ENCODE measurements at places on chromosomes 1 and 21. TPM values are rescaled to one million over a fixed set of nuclear protein-coding genes. Genes with fewer than 3 reads are reported as not detected.

Gene NBPF4
- total RNA-seq = 0.70 TPM

Gene RRP1
- total RNA-seq = 28.0 TPM

Gene APOBEC4
- total RNA-seq = not detected

Gene FAM163A
- total RNA-seq = not detected

Gene IQGAP3
- 63.4 TPM for total RNA-seq

Gene MAP10
- total RNA-seq = not detected

Gene KIF26B
- total RNA-seq = 0.11 TPM

Gene PTPRF
- 439 TPM for total RNA-seq

Gene NT5C1A
- not detected for total RNA-seq

Gene RHBDL2
- total RNA-seq = 31.6 TPM

DNA sequence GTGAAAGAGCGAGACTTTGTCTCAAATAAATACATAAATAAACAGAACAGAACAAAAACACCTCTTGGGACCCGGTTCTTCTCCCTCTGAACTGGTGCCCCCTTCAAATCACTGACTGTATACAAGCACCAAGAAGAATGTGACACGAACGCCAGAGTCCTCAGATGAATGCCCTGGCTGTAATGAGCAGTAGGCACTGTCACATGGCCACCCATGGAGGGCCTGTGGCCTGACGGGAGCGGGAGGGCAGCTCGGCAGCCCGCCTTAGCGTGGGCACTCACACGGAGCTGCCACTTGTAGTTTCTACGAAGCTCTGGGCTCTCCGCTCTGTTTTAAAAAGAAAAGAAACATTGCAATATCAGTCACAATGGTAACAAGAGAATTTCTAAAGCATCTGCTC lies 146.0 kb downstream of the PEX14 start:
- no peak for DNase-seq

DNA sequence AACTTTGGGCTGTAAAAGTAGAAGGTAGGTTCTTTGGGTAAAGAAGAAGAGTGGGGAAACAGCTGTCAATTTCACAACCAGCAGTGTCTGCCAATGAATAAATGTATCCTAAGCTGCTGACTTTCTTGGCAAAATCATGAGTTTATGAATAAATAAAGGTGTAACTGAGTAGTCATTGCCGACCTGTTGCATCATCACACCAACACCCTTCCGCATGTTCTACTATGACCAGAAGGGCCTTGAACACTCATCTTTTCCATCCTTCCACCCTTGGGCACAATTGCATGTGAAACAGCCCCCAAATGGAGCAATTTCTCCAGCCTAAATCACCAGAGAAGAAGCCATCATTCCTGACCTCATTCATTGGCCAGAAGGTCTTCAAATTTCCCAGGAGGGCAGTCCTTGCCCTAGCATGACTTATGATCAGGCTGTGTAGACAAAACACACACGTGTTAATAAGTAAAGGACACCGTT lies 31.2 kb upstream of the QSOX1 start:
- no peak for DNase-seq

DNA sequence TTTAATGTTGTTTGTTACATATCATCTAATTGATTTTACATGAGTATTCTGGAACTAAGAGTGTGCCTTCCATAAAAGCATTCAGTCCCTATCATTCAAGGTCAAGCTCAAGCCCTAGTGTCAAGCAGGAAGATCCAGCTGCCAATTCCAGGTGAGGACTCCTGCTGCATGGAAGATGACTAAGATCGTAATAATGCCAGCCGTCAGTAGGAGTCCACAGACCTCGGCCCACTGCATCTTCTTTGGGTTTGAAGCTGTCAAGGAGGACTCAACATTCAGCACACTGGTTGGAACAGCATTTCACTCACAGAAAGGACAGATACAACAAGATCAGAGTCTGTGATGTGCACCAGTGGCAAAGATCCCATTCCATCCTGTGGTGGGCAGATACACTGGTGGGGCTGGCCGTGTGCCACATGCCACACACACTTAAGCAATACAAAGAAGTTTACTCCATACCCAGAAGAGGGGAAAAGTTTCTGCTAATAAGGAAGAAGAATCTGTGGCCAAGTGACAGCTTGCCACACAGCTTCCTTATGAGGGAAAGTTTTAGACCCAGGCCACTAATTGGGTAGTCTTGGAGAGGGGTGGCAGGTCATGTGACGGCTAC lies 160.4 kb downstream of the PIK3R3 start:
- no peak for DNase-seq

DNA sequence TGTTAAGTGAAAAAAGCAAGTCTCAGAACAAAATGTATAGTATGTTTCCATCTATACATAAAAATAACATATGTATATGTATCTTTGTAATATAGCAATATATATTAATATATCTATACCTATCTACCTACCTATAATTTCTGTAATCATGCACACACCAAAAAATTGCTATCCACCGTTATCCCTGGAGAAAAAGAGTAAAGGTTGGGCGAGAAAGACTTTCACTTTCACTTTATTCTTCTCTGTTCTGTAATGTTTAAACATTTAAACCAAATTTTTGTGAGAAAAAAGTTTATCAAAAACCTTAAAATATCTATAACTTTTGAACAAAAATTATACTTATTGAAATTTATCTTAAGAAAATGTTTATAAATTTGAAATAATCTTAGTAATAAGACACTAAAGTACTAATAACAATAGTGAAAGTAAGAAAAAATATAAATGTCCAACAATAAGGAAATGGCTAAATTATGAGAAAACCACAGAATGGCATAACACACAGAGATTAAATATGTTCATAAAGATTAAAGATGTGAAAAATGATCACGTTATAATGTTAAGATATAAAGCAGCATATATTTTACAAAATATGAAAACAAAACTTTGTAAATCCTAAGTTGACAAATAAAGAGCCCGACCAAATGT lies 74.0 kb upstream of the LRRC53 start:
- DNase-seq = no peak

DNA sequence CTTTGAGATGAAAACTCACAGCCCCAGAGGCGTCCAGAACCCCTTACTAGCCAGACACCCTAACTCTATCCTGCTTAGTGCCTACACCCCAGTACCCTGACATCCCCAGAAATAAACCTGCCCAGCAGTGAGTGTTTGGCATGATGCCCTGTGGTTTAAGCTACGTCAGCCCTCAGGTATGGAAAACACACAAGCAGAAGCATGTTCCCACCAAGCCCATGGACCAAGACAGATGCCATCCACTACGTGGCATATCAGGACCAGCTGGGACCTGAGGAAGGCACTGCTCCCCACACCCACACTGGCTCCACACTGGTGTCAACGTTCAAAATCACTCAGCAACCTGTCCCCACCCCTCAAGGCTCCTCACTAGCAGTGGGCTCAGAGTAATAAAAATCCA lies 116.4 kb downstream of the SYT2 start:
- DNase-seq = no peak

DNA sequence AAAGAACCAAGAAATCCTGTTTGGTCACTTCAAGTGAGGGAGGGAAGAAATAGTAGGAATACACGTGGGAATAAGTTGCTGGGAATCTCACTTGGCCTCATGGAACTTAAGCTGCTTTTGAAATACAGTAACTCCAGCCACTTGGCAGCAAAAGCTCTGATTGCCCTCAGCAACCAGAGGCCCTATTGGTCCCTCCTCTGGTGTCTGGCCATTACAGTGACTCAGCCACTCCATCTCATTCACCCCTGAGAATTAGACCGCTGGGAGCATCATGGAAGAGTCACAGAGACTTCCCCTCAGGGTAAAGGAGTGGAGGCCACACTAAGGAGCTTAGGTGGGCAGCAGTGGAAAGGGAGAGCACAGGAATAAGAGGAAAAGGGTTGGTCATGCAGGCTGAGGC lies 99.6 kb downstream of the ELAVL4 start:
- no peak for DNase-seq

DNA sequence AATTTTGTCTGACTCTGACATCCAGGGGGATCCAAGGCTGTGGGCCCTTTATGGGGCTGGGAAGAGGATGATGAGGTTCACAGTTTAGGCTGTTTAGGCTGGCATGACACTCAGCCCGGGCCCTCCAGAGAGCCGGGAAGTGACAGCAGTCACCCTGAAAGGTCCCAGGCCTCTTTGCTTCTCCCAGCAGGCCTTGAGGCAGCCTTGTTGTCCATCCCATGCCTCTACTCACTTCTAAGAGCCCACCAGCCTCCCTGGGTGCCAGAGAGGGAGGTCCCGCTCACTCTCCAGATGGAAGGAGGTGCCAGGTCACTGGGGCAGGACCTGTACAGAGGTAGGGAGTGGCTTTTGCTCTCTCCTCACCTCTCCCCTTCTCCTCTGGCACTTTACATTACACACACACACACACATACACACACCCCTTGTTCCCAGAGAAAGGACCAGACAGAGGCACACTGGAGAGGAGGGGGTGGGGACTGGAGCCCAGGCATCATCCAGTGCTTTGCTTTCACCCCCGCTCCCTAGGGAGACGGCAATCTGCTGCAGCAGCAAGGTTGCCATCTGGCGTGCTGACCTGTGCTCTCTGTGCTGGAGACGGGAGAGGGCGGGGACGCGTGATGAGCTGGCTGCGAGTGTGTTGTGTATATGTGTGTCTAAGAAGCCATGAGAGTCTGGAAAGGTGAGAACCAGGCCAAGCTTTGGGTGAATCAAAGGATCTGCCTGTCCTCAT lies 4.6 kb downstream of the KLHDC8A start:
- no peak for DNase-seq

GRCh38 chr1:43850591-43851233 lies 82.9 kb upstream of the ARTN start:
- no peak for DNase-seq

DNA sequence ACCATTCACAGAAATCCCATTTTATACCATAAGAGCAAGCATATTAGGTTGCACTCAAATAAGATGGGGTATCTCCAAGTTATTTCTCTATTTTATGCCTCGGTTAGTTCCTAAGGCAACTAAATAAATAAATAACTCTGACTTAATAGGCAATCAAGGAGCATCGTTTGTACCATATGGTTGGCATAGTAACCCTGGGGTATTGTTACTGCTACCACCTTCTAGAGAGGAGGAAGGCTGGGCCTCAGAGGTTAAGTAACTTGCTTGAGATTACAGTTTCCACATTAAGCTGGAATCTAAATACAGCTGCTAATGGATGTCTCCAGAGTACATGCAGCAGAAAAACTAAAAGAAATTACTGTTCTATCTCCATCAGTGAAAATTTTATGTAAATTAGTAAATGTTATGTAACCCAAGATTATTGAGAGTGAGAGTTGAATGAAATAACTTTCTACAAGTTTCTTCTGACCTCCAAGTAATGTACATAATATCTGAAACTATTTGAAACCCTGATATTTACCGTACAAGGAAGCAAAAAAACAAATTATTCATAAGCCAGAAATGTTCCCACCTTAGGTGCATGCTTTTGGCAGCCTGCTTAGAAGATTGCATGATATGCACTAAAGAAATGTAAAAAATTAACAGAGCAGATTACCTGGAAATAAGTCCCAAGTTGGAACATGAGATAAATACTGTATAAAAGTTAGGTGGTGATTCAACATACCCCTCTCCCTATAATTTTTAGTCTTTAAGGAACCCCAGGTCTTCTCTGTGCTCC lies 127.0 kb downstream of the CRB1 start:
- DNase-seq = no peak

- no peak for DNase-seq
Observed at GRCh38 chr1:220301630-220302029, 29.4 kb upstream of the RAB3GAP2 start.

GRCh38 chr21:15534450-15534886 lies 195.3 kb upstream of the USP25 start:
- DNase-seq = no peak

DNA sequence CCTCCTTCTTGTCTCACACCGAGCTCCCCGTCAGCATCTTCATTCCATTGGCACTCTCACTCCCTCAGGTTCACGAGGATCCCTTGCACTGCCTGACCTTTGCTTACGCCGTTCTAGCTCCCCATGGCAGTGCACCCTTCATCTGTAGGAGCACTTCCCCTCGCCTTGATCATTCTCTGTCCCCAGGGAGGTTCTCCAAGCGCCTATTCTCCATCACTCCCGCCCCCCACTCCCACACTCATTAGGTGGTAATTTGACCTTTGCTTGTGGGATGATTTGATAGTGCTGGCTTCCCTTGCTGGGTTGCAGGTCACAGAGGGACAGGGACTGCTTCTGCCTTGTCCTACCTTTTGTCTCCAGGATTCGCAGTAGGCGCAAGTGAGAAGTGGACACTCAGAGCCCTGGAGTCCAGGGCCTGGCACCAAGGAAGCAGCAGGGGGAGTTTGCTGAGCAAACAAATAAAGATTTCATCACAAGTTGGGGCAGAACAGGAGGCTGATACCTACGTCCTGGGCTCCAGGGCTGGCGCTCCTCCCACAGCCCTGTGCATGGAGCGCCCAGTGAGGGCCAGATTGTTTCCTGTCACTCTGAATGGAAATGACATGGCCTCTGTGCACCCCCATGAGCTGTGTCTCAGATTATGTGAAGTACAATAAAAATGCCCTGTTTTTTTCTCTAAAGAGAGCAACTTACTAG lies 82.0 kb upstream of the RUNX3 start:
- no peak for DNase-seq

DNA sequence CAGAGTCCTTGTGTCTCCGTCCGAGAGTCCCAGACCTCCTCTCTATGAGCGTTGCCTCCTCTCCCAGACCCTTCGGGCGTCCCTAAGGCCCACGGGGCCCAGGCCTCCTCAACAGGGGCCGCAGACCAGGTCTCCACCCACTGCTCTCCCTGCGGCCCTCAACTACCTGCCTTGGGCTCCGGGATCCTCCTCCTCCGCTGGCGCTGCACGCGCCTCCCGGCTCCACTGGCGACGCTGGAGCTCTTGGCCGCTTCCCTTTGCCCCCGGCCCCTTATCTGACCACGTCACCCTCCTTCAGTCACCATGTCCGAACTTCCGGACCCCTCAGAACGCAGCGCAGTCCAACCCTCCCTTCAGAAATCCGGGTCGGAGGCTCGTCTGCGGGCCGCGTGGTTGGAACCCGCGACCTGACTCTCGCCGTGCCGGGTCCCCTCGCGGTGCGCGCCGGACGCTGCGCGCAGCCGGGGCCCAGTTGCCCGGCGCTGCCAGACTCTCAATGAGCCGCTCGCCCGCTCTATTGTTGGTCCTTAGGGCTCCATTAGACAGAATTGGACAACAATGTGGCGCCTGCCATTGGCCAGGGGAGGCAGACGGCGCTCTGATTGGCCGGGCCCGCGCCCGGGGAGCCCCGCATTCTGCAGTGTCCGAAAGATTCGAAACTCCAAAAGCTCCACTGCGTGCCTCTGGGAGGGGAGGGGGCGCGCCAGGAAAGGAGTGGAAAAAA lies at the start of gene DMRTA2:
Gene DMRTA2, minus strand, starts transcription at position 498 of the 724 bp plus-strand sequence. CDS start 1,907 bp downstream, outside the sequence.
- DNase-seq = no peak

DNA sequence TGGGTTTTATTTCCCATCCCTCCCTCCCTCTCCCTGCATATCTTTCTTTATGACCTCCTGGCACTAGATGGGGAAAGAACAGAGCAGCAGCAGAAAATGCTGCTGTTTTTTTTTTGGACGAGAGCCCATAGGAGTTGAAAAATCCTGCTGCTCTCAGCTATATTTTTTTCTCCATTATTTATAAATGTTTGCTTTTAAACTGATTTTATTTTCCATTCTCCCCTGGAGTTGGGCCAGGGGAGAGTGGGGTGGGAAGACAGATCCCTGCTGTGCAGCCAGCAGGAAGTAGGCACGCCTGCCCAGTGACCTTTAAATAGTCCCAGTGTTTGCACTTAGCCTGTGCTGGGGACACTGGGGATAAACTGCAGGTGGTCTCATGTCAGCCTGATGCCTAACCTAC lies 17.4 kb downstream of the SFT2D2 start:
- DNase-seq = no peak
